ENCODE measurements at places on chromosomes 6 and 20.

DNA sequence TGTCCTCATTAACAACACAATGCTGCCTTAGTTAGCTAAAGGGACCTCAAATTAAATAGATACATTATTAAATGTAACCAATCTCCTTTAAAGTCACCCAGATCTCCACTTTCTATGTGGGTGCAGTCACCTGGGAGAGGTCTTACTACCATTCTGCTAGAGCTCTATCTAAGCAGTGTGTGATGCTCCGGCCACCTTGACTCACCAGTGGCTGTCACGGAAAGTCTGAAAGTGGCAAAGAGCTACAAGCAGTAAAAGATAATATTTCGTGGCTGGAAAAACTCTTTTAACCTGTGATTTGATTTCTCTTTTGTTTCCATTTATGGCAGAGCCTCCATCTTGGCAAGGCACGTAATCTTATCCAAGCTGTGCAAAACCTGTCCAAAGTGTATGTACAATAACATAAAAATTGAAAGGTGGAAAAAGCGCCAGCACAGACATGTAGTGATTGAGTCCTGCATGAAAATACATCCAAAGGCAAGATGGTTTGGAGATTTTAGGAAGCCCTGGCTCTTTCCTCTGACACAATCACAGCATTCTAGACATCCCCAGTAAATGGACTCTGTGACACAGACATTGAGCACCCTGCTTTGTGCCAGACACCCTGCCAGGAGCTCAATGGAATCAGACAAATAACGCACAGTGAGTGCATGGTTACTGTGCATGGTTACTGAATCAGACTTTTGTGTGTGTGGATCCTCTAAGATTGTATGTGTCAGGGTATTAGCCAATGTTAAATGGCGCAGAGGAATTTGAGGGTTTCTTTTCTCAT lies 116.6 kb downstream of the ADAT2 start:
- no peak for DNase-seq

DNA sequence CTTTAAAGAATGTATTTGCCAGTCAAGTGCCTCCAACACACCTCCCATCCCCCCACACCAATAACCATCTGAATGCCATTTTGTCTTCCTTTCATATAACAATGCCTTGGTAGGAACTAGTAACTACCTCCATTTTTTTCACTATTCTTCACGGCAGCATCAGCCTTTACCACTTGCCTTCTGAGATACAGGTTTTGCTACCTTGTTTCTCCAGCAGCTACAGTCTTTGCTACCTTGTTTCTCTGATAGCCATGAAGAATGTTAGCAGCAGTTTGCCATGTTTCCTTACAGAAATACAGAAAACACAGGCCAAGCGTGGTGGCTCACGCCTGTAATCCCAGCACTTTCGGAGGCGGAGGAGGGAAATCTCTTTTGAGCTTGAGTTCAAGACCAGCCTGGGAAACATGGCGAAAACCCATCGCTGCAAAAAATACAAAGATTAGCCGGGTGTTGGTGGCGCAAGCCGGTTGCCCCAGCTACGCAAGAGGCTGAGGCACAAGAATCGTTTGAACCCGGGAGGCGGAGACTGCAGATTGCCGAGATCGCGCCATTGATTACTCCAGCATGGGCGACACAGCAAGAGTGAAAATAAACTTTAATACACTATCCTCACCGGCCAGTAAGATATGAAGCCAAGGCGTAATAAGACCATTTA lies 100.9 kb downstream of the HFE start:
- peak; percentile 38 for DNase-seq

DNA sequence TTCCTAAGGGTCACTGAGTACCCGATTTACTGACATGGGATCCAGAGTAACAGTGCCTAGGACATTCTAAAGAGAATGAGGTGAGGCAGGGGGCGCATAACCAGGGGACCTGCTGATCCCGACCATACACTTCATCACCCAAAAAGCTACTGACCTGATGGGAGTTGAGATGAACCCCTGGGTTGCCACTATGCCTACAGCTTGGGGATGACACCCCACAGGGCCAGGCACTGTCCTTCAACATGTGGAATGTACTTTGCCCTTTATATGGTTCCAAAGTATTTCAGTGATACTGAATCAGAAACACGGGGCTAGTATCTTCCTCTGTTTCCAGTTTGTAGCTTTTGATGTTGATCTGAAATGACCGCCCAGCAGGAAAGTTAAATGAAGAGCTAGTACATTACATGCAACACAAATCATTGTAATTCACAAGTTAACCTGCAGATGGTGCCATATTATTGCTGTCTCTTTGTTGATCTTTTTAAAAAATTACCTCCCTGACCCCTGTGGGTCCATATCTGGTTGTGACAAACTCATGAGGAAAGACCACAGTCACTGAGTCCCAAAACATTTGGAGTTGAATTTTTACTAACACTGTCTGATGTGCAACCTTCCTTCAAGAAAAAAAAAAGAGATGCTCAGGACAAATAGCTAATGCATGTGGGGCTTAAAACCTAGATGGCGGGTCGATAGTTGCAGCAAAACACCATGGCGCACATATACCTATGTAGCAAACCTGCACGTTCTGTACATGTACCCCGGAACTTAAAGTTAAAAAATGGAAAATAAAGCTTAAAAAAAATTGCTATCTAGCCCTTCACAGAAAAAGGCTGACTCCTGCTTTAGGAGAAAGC lies 42.7 kb upstream of the GCNT2 start:
- no peak for DNase-seq

DNA sequence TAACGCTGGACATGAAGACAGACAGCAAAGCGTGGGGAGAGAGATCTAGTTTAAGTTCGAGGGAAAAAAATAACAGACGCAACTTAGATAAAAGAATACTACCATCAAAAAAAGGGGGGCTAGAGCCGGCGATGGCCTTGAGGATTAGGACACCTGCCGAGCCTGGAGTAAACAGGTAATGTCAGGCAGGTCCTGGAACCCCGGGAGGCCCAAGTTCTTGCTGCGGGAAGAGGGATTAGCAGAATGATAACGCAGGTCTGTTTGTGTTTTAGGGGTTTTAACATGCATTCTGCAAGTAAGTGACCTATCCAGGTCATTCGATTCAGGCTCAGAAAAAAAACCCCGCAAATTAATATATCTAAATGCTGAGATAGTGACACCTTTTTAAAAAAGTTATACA lies 754 bp upstream of the TMEM170B start:
- DNase-seq: no peak

- DNase-seq: no peak
Observed at GRCh38 chr6:166588691-166589336, 2.3 kb upstream of the RAMACL start.

DNA sequence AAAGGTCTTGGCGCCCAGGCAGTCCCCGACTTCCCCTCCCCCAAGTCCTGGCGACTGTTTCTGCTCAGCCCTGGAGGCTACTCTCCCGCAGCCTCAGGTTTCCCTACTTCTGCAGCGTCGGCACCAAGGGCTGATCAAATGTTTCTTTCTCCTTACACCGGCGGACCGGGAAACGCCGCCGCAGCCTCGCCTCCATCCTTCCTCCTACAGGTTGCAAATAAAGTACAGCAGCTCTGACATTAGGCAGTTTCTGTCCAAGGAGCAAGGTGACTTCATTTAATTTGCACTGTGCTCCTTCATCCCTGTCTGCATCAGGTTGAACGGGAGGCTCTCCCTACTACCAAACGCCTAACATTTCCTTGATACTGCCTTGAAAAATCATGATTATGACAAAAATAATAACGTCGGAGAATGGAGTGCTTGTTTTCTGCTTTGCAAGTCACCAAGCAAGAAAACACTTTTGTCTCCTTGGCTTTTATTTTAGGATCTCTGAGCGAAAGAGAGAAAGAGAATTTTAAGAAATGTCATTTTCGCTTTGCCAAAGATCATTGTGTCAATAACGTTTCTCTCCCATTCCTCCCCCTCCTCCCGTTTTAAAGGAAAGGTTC lies 1.0 kb downstream of the CLIC5 start:
- no peak for DNase-seq

- peak; percentile 87 for DNase-seq
Observed at GRCh38 chr20:36460648-36461599, 80.4 kb upstream of the MYL9 start.

GRCh38 chr20:55437798-55438415 lies 567.4 kb downstream of the CBLN4 start:
- no peak for DNase-seq

DNA sequence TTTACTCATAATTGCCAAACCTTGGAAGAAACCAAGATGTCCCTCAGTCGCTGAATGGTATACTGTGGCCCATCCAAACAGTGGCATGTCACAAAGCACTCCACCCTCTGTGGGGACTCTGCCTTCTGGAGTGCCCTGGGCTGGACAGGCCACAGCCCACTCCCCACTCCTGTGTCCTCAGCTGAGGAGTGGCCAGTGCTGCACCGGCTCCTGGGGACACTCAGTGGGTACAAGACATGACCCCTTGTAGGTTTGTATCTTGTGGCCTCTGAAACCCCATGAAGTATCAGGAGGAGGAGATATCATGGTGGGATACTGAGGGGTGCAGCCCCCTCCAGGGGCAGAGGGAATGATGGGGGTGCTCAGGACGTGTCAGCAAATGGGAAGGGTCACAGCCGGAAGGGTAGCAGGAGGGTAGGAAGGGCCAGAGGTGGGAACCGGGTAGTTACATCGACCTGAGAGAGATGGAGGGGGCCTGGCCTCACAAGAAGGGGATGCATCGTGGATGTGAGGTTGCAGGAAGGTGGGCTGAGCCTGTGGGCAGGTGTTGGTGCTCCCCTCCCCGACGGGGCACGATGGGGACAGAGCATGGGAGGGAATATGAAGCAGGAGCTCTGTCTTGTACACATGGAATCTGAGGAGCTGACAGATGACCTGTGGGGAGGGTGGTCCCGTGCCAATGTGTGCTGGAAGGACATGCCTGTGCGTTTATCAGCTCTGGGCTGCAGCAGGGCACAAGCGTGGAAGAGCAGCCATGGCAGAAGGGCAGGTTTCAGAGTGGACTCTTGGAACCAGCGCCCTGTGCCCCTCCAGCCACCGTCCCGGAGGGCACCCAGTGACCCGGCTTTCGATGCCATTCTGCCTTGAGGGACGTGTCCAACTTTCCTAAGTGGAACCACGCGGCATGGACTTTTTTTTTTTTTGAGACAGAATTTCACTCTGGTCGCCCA lies 11.9 kb upstream of the HELZ2 start:
- no peak for DNase-seq

DNA sequence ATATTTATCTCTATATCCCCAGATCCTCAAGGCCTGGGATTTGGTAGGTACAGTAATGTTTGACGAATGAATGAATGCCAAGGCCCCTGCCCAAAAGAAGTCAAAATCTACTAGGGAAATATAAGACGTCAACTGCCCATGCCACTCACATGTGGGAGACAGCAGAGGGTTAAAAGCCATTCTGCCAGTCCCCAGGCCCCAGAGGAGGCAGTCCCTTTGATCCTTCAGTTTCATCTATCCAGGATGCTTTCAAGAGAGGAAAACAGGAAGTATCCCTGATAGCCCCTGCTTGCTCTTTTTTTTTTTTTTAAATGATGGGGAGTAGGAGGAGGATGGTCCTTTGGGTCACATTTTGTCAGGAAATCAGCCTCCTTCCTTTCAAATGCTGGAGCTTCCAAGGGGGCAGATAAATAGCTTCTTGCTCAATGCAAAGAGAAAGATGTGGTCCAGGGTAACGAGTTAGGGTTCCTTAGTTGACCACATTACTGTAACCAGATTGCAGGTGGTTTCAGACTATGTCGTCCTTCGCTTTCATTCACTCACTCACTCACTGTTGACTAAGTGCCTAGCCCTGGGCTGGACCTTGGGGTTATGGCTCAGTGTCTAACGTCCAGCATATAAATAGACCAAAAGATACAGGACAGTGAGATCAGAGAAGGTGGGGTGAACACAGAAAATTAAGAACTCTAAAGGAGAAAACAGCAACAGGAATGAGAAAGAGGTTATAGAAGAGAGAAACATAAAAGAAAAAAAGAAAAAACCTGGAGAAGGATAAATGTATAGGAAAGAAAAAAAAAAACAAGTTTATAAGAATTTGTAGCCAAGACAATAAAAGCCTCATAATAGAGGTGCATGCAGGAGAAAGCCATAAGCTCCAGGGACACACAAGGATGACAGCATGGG lies 64.6 kb upstream of the PIM1 start:
- DNase-seq: no peak

GRCh38 chr20:23909390-23909789 lies 29.8 kb upstream of the CST5 start:
- DNase-seq: no peak

DNA sequence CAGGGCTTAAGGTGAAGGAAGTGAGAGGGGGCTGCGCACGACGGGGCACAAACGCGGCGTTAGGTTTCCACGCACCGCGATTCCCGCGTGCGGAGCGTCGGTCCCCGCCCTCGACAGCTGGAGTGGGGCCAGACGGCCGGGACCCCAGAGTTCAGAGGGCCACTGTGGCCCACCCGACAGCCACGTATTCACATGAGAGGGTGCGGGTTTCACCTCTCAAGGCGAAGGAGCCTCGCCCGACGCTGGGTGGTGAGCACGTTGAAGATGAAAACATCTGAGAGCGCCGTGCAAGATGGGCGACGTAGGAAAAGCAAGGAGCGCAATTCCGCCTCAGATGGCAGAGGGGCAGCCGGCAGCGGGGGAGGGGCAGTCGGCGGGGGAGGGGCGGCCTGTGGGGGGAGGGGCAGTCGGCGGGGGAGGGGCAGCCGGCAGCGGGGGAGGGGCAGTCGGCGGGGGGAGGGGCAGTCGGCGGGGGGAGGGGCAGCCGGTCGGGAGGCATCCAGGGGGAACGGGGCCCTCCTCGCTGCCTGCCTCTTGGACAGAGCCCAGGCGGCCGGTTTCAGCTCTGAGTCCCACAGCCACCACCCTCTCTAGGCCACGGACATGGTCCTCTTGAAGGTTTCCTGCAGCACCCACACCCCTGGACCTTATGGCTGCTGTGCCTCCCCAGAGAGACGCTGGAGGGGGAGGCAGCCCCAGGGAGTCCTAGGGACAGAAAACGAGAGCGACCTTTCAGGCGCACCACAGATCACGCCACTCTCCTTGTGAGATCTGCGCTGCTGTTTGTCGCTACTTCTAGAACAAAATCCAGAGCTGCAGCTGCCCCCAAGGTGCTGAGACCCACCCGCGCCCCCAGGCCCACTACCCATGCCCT lies 113.7 kb downstream of the DLL1 start:
- DNase-seq: no peak

DNA sequence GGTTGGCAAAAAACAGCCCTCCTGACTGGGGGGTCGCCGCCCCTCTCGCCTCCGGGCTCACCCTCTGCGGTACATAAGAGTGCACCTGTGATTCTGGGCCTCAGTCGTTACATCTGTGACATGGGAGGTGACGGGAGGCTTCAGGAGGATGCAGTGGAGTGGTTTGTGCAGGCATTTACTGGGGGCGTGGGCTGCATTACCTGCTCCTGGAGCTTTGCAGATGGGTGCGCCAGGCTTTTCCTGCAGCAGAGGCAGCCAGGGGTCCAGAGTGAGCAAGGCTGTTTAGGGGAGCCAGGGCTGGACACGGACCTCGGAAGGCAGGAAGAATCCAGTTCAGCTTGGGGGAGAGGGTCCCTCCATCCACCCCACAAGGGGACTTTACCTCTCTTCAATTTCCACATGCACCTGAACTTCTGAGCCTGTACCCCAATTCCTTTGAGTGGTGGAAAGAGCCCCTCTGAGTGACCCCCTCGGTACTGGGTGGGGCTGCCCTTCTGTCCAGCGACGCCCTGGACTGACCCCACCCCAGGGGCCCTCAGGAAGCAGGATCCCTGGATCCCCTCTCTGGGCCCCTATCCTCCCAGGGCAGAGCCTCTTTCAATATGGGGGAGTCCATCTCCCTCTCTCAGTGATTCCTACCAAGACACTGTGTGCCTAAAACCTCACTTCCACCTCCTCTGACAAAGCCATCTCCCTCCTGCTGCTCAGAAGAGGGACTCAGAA lies 134.0 kb downstream of the TAF4 start:
- no peak for DNase-seq

All from T-cell (primary cell).